ENCODE measurements at places on chromosomes 1 and 21. TPM values are rescaled to one million over a fixed set of nuclear protein-coding genes. Genes with fewer than 3 reads are reported as not detected.

The MAP1LC3C gene
- total RNA-seq: not detected

The SPATA45 gene
- total RNA-seq: not detected

The CYP4A22 gene
- total RNA-seq: not detected

The ATAD3C gene
- 0.26 TPM for total RNA-seq

The ADAMTSL4 gene
- 1.6 TPM for total RNA-seq

The RCC2 gene
- 135 TPM for total RNA-seq

The RBP7 gene
- total RNA-seq: 0.26 TPM

The S100A13 gene
- 69.8 TPM for total RNA-seq

The HPCAL4 gene
- under 0.01 TPM for total RNA-seq

The RIT1 gene
- total RNA-seq: 49.8 TPM

The DNAJC28 gene
- total RNA-seq: 1.3 TPM

The CAPN2 gene
- total RNA-seq: 353 TPM
